ENCODE measurements at places on chromosomes 16 and 17.

- DNase-seq = no peak
These were observed 232.1 kb upstream of the ASIC2 start for GRCh38 chr17:33525186-33525585.

DNA sequence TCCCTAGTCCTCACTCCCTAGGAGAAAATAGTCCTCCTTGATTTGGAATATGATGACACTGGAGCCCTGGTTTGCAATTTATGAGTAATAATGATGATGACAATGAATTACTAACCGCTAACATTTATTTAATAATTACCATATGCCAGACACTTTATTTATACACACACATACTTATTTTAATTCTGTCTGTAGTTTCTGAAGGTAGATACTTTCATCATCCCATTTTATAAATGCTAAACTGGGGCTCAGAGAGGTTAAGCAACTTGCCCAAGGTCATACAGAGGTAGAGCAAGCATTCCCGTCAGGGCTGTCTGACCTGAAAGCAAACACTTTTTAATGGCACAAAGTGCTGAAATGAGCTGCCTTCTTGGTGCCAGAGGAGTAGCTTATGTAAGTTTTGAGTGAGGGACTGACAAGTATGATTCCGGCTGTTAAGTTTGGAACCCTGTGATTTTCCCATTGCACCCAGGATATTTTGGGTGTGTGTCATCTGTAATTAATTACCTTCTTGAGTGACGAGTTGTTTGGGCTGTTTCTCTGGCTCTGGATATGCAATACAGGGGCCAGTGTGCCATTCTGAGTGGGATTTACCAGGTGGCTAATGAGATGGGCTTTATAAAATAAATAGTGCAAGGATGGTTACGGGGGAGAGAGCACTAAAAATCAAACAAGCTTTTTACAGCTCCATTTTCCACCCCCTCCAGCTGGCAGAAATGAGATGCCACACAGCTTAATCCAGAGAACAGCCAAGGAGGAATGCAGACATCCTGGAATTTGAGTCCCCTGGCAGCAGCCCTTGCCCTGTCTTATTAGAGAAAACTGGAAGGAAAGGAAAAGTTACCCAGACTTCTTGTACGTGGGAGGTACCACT, 211.8 kb downstream of the SNX29 start:
- peak; percentile 32 for DNase-seq

GRCh38 chr17:64331366-64331765, 59.3 kb downstream of the PECAM1 start:
- no peak for DNase-seq

DNA sequence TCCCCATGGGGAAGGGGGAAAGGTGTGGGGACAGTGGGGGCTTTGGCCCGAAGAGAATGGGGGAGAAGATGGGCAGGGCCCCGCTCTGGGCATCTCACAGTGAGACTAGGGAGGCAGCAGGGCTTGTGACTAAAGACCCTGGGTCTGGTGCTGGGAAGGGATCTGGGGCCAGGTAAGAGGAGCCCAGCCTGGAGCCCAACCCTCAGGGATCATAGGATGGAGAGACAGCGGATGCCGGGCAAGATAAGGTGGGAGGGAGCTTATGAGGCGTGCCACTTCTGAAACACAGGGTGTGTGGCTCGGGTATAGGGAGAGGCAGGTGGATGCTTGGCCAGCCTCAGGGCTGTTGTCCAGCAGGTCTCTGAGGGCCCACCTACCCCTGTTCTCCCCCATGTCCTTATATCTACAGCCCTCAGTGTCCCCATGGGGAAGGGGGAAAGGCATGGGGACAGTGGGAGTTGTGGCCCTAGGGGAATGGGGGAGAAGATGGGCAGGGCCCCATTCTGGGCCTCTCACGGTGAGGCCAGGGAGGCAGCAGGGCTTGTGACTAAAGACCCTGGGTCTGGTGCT, 15.4 kb downstream of the USP6 start:
- no peak for DNase-seq

DNA sequence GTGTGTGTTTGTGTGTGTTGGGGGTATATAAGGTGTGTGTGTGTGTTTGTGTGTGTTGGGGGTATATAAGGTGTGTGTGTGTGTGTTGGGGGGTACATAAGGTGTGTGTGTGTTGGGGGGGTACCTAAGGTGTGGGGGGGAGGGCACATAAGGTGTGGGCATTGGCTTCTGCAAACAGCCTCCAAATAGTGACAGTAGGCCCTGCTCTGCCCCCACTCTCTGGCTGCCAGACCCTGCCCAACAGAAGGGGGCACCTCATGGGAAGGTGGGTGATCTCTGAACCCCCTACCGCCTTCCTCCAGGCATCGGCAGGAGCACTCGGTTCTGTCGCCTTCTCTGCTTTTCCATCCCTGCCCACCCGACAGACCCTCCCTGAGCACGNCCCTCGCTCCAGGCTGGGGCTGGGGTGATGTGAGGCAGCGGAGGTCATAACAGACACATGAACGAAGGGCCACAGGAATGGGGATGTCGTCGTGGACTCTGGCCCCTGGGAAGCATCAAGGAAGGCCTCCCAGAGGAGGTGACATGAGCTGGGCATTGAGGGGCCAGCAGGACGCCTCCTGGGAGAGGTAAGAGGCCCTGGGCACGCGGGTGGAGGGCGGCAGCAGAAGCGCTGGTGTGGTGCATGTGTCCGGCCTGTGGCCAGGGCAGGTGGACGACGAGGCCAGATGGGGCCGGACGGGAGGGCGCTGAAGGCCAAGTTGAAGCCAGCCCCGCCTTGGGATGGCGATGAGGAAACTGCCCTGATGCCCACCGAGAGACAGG, 136.6 kb upstream of the RPH3AL start:
- DNase-seq = no peak

GRCh38 chr17:79028496-79029326, 4.7 kb downstream of the C1QTNF1 start:
- DNase-seq = no peak

GRCh38 chr17:57422574-57423164, 166.3 kb downstream of the MSI2 start:
- DNase-seq = peak; percentile 57

- no peak for DNase-seq
These were observed 29.0 kb upstream of the CLEC18B start for GRCh38 chr16:74450236-74450635.

GRCh38 chr17:44898768-44899073, 524 bp downstream of the EFTUD2 start:
- no peak for DNase-seq

- DNase-seq = no peak
These were observed 24.3 kb downstream of the ZFP1 start for GRCh38 chr16:75172578-75172977.

GRCh38 chr17:39938140-39938869, 10.8 kb downstream of the LRRC3C start:
- DNase-seq = no peak

DNA sequence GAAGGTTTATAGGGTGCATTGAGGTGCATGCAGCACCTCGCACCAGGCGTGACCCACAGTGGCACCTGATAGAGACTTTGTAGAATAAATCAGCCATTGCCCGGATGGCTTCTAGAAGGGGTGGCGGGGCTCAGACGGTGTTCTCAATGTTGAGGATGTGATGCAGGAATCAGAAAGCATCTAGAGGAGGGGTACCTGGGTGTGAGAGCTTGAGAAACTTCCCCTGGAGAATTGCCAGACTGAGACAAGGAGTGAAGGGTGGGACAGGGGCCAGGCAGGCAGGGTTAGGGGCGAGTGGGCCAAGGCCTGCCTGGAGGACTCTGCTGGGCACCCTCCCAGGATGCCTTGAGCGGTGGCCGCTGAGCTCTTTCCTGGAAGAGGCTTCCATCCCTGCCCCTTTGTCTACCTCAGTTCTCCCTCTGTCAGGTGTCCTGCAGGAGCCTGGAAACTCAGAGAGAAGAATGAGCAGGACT, 9.3 kb upstream of the ADGRG1 start:
- no peak for DNase-seq

- peak; percentile 88 for DNase-seq
These were observed 86.8 kb downstream of the WWP2 start for GRCh38 chr16:69848637-69849545.

DNA sequence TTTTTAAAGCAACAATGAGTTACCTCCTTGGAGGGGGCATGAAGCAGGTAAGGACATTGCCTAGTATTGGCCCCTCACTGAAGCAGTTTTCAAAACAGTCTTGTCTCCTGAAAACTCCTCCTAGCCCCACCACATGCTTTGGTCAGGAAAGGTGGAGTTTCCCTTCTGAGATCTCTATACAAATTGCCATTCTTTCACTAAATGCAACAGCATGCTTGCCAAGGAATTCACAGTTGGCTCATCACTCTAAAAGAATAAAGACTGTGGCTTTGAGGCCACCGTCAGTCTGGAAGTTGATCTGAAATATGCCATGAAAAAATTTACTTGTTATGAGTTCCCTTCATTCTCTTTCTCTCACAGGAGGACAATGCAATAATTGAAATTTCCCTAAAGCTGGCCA, 4.2 kb downstream of the TTC19 start:
- no peak for DNase-seq

DNA sequence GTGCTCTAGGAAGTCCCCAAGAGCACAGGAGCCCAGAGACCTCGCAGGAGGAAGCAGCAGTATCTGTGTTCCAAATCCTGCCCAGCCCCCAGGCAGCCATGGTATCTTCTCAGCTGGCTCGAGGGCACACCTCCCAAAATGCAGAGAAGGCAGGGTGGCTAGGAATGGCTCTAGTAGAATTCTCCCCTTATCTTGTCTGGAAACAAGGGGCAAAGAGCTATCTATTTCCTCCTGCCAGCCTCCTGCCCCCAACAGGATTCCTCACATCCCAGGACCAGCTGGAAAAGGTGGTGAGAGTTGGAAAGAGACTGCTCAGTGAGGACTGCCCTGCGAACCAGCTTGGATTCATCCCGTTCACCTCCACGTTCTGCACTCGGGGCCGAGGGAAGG, 8.6 kb upstream of the TSPOAP1 start:
- no peak for DNase-seq

- no peak for DNase-seq
These were observed 20.7 kb upstream of the MNT start for GRCh38 chr17:2421315-2422147.

DNA sequence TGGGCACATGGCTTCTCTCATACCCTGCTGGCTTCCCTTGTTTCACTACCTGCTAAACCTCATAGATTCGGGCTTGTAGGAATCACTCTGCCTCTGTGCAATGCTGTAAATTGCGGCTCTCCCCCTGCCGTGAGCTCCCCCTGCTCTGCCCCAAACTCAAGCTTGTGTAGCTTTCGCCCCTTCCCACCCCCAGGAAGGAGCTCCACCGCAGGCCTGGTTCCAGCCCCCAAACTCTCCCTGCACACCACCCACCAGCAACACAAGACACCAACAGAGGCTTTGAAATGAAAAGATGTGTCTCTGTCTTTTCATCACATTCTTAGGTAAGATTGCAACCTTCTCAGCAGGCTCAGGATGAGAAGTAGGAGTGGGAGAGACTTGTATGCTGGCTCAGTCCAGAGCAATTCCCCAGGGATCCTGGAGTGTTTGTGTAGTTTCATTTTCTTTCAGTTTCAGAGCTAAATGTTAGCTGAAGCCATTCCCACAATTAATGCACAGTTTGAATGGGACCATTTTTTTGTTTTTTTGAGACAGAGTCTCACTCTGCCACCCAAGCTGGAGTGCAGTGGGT, 14.2 kb downstream of the CX3CL1 start:
- DNase-seq = no peak

DNA sequence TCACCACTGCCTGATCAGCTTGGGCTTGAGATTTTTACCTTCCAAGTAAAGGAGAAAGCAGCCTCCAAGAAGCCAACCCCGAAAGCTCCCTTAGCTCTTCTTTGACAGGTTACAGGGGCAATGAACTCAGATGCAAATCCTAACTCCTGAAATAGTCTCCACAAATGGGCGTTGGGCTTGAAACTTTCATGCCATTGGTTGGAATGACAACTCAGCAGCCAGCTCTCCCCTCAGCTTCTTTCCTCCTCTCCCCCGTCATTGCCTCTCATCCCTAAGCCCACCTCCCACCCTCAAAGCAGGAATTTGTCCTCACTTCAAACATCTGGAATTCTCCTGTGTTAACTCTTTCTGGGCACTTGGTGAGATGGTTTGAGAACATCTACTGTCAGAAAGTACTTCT, at the start of gene TAT:
TSS of gene TAT (minus strand) at position 122 of the 400 bp plus-strand sequence. CDS start 677 bp downstream, outside the sequence.
- no peak for DNase-seq

- peak; percentile 59 for DNase-seq
These were observed 548 bp downstream of the HAGH start for GRCh38 chr16:1825864-1826690.

DNA sequence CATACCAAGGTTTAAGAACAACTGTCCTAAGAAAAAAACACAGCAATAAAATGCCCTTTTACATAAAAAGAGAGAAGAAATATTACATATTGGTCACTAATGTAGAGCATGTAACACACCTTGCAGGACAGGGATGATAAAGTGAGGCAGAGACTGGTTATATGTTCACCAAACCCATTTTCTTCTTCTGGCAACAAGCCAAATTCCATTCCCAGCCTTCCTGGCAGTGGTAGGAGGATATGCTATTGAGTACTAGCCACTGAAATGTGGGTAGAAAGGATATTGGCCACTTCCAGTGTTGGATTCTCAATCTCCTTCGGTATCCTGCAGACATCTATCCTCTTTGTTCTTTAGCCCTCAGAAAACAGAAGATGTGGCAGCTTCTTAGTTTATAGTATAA, 105.2 kb upstream of the SHISA6 start:
- DNase-seq = no peak

- no peak for DNase-seq
These were observed 21.5 kb downstream of the PRCD start for GRCh38 chr17:76561332-76561731.

- DNase-seq = peak; percentile 4
These were observed 1.4 kb downstream of the FBXO31 start for GRCh38 chr16:87382023-87382785.

- no peak for DNase-seq
These were observed 12.0 kb upstream of the CA4 start for GRCh38 chr17:60137731-60138130.

- no peak for DNase-seq
These were observed 3.5 kb upstream of the UQCC4 start for GRCh38 chr16:1424028-1424427.

GRCh38 chr16:22285080-22285479, 12.1 kb upstream of the POLR3E start:
- no peak for DNase-seq

- peak; percentile 87 for DNase-seq
These were observed 13.7 kb downstream of the ALOX12B start for GRCh38 chr17:8073627-8074484.
